ENCODE measurements at places on chromosomes 3 and 15. TPM values are rescaled to one million over a fixed set of nuclear protein-coding genes. Genes with fewer than 3 reads are reported as not detected.

Gene WNT5A
- total RNA-seq, result 9.6 TPM

Gene PARP15
- 0.19 TPM for total RNA-seq

Gene CACNA2D2
- 0.07 TPM for total RNA-seq

Gene THPO
- not detected for total RNA-seq

Gene SLC24A5
- not detected for total RNA-seq

Gene ETV5
- total RNA-seq, result 14.2 TPM

Gene CASR
- total RNA-seq, result not detected

Gene NUP210
- total RNA-seq, result 0.21 TPM

Gene TMEM44
- total RNA-seq, result 9.5 TPM

Gene TNFSF10
- 37.7 TPM for total RNA-seq

Gene FANCD2OS
- 2.3 TPM for total RNA-seq

Gene SLC27A2
- 7.3 TPM for total RNA-seq

Gene TMEM212
- not detected for total RNA-seq

Gene HYAL3
- total RNA-seq, result 19.0 TPM

Gene HIGD2B
- total RNA-seq, result not detected

Gene SGO1
- 4.8 TPM for total RNA-seq

Gene SNTN
- not detected for total RNA-seq

Gene GYG1
- 24.4 TPM for total RNA-seq

Gene PCYT1A
- total RNA-seq, result 70.0 TPM

Gene NUDT16
- 7.2 TPM for total RNA-seq

Gene OCA2
- total RNA-seq, result 0.88 TPM

Gene CFAP100
- total RNA-seq, result not detected

Gene PLA2G4D
- not detected for total RNA-seq

Gene STRIT1
- not detected for total RNA-seq

Gene TMEM158
- total RNA-seq, result 8.8 TPM

Gene TMC3
- not detected for total RNA-seq

Gene GOLGA8A
- total RNA-seq, result 9.0 TPM

Gene MUC20
- total RNA-seq, result 1.2 TPM

Gene GHSR
- total RNA-seq, result not detected

Gene CCR4
- not detected for total RNA-seq

Gene CADPS
- not detected for total RNA-seq

Gene PRTG
- not detected for total RNA-seq

Gene TTLL13
- total RNA-seq, result not detected

Gene ACKR2
- 0.92 TPM for total RNA-seq

Gene GOLGA6L4
- total RNA-seq, result 0.46 TPM

Gene ANO10
- total RNA-seq, result 25.3 TPM

Gene KBTBD13
- total RNA-seq, result not detected

Gene SLC22A14
- total RNA-seq, result not detected

Gene PRKAR2A
- total RNA-seq, result 35.0 TPM

Gene BNC1
- 74.7 TPM for total RNA-seq

Gene CRYBG3
- 7.2 TPM for total RNA-seq

Gene CFAP161
- total RNA-seq, result not detected
